Jurkat, Clone E6-1 (cell line): ENCODE measurements at places on chromosomes 4 and X.

- DNase-seq = no peak
Measured at GRCh38 chr4:112142182-112142581, 3.1 kb upstream of the FAM241A start.

DNA sequence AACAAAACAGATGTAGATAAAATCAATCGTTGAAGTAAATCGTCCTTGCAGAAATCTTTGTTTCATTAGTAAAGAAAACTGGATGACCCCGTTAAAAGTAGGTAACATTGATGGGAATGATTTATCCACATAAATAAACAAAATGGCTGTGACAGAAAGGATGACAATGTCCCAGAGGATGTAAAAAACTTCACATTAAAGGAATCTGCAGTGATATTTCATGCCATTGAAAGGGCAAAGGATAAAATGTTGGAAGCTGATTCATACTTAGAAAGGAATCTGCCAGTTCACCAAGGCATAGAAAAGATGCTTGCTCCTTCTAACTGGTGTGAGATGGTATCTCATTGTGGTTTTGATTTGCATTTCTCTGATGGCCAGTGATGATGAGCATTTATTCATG lies 24.2 kb upstream of the EPGN start:
- no peak for DNase-seq

DNA sequence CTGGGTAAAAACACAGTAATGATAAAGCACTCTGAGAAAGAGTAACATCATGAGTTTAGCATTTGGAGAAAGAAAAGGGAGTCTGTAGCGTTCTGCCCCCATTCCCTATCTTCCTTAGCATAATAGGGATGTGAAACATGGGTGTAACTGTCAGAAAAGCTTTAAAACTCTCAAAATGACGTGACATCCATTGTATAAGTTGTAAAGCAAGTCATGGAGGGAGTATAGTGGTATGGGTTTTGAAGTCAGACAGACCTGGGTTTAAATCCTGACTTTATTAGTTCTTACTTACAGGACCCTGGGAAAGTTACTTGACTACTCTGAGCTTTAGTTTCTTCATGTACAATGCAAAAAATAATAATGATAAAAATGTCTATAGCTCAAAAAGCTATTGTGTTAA lies 17.1 kb downstream of the FBXO8 start:
- no peak for DNase-seq

- no peak for DNase-seq
Measured at GRCh38 chrX:109707319-109707718, 25.7 kb downstream of the ACSL4 start.

DNA sequence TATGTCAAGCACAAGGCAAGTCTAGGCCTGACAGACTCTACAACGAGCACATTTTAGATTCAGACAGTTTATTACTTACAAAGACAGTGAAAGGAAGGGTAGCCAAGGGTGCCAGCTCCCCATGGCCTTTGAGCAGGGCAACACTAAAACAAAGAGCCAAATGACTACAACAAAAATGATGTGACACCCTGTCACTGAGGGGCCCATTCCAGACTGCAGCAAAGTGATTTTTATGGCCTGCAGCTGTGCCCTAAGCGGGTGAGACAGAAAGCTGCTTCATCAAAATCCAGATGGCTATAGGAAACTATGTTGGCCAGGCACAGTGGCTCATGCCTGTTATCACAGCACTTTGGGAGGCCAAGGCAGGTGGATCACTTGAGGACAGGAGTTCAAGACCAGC lies 13.4 kb upstream of the RP2 start:
- no peak for DNase-seq
